DMS53 (cell line): ENCODE measurements at places on chromosomes 3 and 15.

- no peak for DNase-seq
Observed at GRCh38 chr15:74840851-74841775, 1.8 kb downstream of the ULK3 start.

- no peak for DNase-seq
Observed at GRCh38 chr15:68409736-68410370, 22.1 kb downstream of the ITGA11 start.

- DNase-seq: no peak
Observed at GRCh38 chr3:119768668-119769393, 13.1 kb upstream of the NR1I2 start.

- no peak for DNase-seq
Observed at GRCh38 chr3:155317211-155317610, 23.7 kb upstream of the STRIT1 start.

DNA sequence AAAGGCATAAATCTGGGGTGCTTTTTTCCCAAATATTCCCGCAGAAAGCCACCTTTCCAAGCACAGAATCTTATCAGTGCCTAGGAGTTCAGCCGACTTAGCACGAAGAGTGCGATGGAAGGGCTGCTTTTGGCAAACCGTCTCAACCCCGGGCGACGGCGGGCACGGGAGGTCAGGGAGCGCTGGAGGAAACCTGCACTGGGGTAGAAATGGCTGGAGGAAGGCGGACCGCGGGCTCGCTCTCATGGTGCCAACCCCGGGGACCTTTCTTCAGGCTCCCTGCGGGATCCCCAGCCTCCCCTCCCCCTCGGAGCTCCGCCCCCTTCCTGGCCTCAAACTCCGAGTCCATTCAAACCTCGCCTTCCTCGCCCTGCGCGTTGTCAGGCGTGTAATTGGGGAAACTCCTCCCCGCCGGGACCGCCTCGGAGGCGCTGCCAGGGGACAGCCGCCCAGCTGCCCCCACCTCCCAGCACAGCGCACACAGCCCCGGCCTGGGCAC is at the start of gene GABRG3:
Gene GABRG3, plus strand, starts transcription at position 470 of the 499 bp plus-strand sequence.
- peak; percentile 46 for DNase-seq

GRCh38 chr3:144307951-144308350 is 336.3 kb downstream of the DIPK2A start:
- DNase-seq: no peak

DNA sequence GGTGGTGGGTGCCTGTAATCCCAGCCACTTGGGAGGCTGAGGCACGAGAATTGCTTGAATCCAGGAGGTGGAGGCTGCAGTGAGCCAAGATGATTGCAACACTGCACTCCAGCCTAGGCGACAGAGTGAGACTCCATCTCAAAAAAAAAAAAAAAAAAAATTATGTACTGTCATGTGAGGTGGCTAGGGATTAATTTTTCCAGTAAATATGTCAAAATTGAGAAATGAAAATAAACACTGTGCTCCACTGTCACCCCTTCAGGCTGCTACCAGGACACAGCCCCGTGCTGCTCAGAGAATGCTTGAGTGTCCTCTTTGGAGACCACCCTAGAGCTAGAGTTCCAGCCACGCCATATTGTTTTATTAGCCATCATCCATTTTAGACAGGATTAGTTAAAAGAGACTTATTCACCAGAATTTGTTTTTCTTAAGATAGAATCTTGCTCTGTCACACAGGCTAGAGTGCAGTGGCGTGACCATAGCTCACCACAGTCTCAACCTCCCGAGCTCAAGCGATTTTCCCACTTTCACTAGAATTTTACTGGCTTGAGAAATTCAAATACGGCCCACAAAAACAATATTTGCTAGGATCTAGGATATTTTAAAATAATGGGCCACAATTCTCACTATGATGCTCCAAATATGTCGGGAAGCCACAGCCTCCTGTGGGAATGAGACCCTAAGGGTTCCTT is 642 bp downstream of the CD80 start:
- no peak for DNase-seq

DNA sequence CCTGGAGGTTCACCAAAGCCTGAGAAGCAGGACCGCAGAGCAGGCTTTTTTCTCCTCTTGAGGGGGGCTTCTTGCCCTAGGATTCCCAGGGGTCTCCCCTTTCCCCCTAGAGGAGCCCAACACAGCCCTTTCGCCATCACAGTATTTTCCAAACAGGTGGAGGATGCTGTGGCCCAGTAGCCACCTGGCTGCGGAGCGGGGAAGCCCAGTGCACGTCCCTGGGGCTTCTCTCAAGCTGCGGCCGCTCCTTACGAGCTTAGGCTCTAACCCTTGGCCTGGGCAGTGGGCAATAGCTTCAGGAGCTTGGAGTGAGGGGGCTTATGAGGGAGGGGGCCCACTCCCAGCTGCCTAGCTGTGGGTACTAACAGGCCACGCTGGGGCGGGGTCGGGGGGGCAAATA is 11.6 kb upstream of the DLL4 start:
- no peak for DNase-seq

GRCh38 chr15:65175511-65175910 is 9.6 kb downstream of the CLPX start:
- no peak for DNase-seq

- no peak for DNase-seq
Observed at GRCh38 chr15:51879555-51879954, 50.1 kb downstream of the TMOD3 start.

DNA sequence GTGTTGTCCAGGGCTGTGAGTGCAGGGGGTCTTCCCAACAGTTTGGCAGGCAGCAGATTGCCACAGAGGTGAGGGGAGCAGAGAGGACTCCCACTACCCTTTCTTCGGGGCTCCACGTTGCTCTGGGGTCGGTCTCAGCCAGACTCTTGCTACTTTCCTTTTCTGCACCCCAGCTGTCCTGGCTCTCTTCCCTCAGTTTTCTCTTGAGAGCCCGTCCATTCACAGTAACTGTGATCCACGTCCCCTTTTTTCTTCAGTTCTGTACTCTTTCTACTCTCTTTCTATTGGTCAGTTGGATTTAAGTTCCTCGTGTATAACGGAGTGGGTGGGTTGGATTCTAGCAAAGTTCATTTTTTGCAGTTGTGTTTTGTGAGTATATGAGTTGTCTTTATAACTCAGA is 105.8 kb downstream of the UNC13C start:
- no peak for DNase-seq

DNA sequence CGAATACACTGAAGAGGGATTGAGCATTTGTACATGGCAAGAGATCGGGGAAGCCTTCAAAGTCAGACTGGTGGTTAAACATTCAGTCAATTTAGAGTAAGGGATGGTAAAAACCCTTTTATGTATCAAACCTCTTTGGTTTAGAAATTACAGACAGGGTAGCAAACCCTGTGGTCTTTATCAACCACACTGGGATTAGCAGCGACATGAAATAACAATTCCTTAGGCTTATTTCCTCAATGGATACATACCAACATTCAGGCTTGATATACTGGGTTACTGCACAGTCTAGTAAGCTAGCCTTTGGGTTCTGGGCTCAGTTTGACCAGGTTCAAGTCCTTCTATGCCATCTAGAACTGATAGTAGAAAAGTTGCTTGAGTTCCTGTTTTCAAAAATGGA is 127.4 kb downstream of the THRB start:
- DNase-seq: no peak

- DNase-seq: no peak
Observed at GRCh38 chr3:150447631-150448465, 39.8 kb downstream of the TSC22D2 start.

DNA sequence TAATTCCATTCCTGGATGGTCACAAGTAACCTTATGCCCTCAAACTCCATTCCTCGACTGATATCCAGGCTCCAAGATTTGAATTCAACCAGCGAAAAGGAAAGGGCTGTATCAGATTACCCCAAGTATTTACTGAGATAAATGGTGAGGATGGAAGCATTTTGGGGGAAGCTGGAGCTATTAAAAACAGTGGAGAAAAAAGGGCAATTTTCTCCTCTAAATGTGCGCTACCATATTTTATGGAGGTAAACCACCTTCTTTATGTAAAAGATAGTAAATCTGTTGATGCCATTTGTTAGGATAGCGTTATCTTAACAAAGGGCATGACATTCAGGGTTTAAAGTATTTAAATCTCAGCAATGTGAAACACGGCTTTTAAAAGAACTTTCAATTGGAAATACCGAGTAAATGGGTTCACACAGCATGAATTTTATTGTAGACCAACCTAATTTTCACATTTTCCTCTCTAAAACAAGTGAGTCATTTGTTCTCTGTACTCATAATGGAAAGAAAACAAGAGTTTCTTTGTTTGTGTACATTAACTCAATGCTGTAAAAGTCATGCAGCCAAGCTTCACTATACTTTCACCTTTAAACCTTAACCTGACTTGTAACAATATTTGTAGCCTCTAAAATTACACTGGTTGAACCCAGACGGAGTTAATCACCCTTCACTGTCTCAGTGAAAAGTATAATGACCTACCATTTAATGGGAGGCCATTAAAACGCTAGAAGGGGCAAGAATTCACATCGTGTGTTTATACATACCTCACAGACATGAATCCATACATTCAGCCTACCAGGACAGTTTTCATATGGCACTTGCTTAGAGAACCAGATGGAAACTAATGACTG is 773.4 kb downstream of the ROBO1 start:
- peak; percentile 1 for DNase-seq

- DNase-seq: peak; percentile 23
Observed at GRCh38 chr3:76509179-76509830, 530.6 kb upstream of the ROBO2 start.

DNA sequence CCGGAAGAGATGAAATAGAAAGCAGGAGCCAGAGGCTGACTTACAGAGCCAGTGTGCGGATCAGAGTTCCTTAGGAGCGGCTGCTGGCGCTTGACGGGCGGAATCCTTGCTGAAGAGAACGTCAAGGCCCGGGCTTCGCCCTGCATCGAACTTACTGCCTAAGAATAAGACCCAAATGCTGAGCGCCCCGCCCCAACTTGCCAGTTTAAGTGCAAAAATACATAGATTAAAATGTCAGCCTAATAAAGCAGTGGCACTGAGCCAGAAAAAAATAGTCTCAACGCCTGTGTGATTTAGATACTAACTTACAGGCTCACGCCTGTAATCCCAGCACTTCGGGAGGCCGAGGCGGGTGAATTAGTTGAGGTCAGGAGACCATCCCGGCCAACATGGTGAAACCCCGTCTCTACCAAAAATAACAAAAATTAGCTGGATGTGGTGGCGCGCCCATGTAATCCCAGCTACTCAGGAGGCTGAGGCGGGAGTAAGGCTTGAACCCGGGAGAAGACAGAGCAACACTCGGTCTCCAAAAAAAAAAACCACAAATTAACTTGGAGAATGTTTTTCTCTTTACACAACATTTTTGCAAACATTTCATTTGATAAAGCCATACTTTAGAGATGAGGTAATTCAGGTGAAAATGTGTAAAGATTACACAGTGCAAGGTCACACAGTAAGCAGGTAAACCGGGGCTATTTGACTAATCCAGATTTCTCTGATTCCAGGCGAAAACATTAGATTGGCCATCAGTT is 1.2 kb upstream of the UBP1 start:
- DNase-seq: peak; percentile 75

- DNase-seq: no peak
Observed at GRCh38 chr15:92579486-92579885, 76.1 kb downstream of the FAM174B start.

- peak; percentile 68 for DNase-seq
Observed at GRCh38 chr3:21484057-21484827, 266.8 kb downstream of the ZNF385D start.

DNA sequence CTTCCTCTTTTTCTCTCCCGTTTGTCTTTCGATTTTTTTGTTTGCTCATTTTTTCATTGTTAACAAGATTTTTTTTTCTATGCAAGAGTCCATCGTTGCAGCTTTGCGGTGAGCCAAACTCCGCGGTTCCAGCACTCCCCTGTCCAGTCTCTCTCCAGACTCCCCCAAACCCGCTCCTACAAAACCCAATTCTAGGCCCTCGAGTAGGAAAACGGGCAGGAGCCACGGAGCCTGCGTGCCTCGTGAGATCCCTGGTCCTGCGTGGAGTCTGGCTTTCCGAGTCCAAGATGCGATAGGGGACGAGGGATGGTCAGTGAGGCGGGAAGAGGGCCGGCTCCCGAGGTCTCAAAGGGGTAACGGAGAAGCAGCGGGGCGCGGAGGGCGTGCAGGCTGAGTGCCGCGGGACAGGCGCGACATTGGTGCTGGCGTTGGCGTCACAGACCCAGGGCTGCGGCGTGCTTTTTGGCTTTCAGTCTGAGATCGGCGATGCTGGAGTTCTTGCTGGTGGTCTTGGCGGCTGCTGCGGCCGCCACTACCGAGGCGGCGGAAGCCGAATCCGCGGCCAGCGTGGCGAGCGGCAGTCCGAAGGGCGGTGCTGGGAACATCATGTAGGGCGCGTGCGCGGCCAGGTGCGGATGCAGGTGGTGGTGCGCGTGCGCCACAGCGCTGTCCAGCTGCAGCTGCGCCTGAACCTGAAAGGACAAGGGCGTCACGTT is 8.5 kb downstream of the SHOX2 start:
- DNase-seq: peak; percentile 93

GRCh38 chr15:92869263-92869940 is 30.7 kb upstream of the CHD2 start:
- no peak for DNase-seq

GRCh38 chr3:193418576-193419373 is 40.2 kb upstream of the ATP13A5 start:
- DNase-seq: no peak

GRCh38 chr3:41716471-41716870 is 245.4 kb downstream of the ULK4 start:
- peak; percentile 2 for DNase-seq

DNA sequence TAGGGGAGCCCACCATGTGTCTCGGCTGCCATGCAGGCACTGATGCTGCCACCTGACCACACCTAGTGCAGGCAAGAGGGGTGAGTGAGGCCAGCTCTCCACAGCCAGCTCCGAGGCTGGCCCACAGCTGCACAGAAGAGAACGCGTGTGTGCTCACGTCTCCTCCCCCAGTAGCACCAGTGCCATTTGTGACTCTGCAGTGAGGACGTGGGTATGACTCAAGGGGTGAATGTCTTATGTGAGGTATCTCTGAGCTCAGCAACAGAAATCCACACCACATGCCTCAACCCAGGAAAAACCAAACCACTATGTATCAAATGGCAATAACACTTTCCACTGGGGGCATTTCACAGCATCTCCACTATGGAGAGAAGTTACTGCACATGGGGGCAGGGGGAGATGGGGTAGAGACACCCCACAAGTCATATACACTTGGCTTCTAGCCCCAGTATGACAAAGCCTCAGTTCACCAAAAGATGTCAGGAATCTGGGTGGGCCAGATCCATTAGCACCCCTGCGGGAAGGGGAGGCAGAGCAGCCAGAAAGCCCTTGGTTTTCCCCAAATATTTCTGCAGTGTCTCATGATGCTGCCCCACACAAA is 87.6 kb downstream of the LRIG1 start:
- DNase-seq: no peak

- DNase-seq: peak; percentile 56
Observed at GRCh38 chr15:47820057-47820746, 102.9 kb downstream of the SEMA6D start.

GRCh38 chr3:56629451-56629850 is 53.6 kb downstream of the TASOR start:
- DNase-seq: peak; percentile 6

- no peak for DNase-seq
Observed at GRCh38 chr3:21234933-21235332, 516.1 kb downstream of the ZNF385D start.

DNA sequence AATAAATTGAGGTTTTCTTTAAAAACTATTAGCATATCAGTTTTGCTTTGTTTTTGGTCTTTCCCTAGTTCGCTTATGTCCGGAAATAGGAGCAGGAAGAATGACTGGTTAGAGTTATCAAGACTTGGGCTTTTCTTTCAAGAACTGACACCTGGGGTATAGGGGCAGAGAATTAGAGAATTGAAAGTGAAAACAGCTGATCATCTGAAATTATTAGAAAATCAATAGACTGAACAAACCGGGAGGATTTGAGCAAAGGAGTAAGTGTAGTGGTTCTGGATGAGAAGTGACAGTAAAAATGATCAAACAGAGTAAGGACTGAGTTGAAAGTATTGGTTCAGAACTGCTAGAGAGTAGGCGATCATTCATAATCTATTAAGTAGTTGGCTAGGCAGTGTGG is 6.0 kb downstream of the MINDY2 start:
- DNase-seq: no peak
